ENCODE measurements at places on chromosomes 6 and 20. TPM values are rescaled to one million over a fixed set of nuclear protein-coding genes. Genes with fewer than 3 reads are reported as not detected.

The PSMB8 gene
- total RNA-seq: 160 TPM

The NINL gene
- total RNA-seq: 6.3 TPM

The MEI4 gene
- total RNA-seq: not detected

The RPP40 gene
- total RNA-seq: 8.6 TPM

The SMPDL3A gene
- total RNA-seq: 40.0 TPM

The ENPP3 gene
- 1.1 TPM for total RNA-seq

The PXMP4 gene
- total RNA-seq: 6.9 TPM

The HLA-C gene
- 1,046 TPM for total RNA-seq

The OR2J3 gene
- total RNA-seq: not detected

The PGK2 gene
- not detected for total RNA-seq

The PCMT1 gene
- total RNA-seq: 300 TPM
